Right lobe of liver (tissue), 6 donors: ENCODE measurements at places on chromosomes 11 and 22.

- DNase-seq: no peak
Measured at GRCh38 chr11:10641912-10642697, 51.5 kb downstream of the IRAG1 start.

GRCh38 chr22:42785706-42786499 lies 65.2 kb upstream of the A4GALT start:
- DNase-seq: no peak

DNA sequence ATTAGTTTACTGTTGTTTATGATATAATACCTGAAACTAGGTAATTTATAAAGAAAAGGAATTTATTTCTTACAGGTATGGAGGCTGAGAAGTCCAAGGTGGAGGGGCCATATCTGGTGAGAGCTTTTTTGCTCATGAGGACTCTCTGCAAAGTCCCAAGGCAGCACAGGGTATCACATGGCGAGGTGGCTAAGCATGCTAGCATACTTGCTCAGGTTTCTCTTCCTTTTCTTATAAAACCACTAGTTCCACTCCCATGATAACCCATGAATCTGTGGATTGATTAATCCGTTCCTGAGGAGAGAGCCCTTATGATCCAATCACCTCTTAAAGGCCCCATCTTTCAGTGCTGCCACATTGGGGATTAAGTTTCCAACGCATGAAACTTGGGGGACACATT lies 82.7 kb downstream of the PHF21A start:
- no peak for DNase-seq

DNA sequence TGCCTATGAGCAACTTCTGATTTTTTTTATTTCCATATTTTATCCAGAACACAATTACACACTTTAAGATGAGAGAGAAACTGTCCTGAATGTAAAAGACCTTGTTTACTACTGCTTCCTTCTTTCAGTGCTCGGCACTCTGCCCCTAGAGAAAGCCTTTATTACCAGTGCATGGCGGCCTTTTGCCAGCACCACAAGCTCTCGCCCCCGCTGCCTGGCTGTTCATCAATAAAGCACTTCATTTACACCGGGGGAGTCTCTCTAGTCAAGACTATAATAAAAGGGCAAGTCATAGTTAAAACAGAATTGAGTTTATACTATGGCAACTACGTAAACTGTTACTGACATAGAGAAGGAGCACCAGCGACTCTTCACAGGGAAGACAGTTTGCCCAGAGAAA lies 259.5 kb downstream of the CADM1 start:
- no peak for DNase-seq

GRCh38 chr11:114775875-114776621 lies 97.7 kb downstream of the NXPE2 start:
- no peak for DNase-seq

GRCh38 chr11:116234989-116235568 lies 537.7 kb downstream of the BUD13 start:
- DNase-seq: no peak

DNA sequence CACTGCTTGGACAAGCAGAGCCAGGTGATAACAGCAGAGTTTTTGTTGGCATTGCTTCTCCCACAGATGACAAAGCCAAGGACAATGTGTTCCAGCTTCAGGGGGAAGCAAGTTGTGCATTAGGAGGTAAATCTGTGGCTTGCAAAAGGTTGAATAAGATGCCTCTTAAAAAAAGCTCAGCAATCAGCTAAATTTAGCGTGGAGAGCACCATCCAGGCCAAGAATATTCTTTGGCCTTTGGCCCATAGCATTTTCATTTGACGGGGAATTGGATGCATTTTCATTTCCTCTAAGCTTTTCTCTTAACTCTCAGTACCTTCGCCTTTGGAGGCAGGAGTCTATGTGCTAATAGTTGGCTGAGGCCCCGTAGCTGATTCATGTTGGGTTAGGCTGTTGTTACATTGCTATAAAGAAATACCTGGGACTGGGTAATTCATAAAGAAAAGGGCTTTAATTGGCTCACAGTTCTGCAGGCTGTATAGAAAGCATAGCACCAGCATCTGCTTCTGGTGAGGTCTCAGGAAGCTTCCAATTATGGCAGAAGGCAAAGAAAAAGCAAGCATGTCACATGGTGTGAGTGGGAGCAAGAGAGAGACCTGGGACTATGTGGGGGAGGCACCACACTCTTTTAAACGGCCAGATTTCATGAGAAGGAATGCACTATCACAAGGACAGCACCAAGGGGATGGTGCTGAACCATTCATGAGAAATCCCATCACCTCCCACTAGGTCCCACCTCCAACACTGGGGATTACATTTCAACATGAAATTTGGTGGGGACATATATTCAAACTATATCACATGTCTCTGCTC lies 350.1 kb upstream of the C11orf87 start:
- DNase-seq: no peak
